Astrocyte of the cerebellum (primary cell): ENCODE measurements at places on chromosomes 7 and 10.
A peak's percentile ranks its signal among the peaks of the same experiment; 100 is the strongest.

DNA sequence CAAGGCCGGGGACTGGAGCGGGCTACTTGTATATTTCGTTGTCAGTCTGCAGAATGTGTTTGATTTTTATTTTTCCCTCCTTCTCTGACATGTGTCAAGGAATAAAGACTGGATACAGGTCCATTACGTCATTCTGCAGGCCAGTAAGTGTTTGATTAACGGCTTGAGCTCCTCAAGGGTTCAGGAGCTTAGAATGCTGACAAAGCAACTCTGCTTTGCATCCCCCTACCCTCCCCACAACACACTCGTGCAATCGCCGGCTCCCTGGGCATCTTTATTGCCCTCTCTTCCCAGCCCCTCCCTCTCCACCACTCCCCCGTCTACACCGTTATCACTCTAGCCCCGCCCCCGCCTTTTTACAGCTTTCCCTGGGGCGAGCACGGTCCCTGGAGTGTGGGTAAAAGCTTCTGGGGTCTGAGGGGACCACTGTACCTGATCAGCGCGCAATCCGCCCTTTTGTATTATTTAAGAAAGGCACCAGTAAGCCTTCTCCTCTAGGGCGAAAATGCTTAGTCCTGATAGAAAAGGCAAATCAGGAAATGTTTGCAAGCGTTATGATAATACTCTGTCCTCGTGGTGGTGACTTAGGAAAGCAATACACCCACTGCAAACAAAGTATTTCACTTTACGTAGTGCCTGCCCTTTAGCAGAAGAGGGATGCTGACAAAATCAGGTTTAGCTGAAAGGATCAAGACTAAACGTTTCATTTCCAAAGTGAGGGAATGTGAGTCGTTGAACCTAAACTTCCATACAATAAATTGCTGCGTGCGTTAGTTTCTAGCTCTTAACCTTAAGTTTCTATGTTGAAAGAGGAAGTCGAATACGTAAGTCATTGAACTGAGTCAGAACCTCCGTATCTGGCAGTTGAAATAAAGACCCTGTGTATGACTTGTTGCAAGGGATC, 1.4 kb upstream of the CREB5 start:
- DNase-seq, result peak; percentile 15

- DNase-seq, result peak; percentile 13
These were observed 287.2 kb downstream of the ETV1 start for GRCh38 chr7:13702251-13702650.

DNA sequence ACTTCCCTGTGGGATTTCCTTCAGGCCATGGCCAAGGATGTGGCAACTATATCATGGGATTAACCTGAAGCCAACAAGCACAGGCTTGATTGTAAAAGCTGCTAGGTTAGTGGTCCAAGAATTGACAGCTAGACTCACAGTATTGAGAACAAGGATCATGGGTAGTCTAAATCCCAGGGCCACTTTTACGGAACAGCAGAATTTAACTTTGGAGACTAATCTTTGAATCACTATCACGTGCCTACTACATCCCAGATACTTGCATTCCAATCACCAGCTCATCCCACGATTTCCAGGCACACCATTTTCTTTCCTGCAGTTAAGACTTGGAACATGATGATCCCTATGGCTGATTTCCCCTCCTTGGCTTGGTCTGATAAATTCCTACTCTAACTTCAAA, 65.6 kb upstream of the ADO start:
- no peak for DNase-seq

DNA sequence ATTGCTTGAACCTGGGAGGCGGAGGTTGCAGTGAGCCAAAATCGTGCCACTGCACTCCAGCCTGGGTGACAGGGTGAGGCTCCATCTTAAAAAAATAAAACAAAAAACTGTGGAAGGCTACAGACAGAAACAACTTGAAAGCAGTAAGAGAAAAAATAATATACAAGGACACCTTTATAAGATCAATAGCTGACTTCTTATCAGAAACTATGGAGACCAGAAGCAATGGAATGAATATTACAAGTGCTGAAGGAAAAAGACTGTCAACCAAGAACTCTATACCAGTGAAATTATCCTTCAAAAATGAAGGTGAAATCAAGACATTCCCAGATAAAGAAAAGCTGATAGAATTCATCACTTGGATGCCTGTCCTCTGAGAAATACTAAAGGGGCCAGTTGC, 49.0 kb downstream of the RBAK start:
- DNase-seq, result no peak

- no peak for DNase-seq
These were observed 17.6 kb downstream of the PODXL start for GRCh38 chr7:131538813-131539179.

DNA sequence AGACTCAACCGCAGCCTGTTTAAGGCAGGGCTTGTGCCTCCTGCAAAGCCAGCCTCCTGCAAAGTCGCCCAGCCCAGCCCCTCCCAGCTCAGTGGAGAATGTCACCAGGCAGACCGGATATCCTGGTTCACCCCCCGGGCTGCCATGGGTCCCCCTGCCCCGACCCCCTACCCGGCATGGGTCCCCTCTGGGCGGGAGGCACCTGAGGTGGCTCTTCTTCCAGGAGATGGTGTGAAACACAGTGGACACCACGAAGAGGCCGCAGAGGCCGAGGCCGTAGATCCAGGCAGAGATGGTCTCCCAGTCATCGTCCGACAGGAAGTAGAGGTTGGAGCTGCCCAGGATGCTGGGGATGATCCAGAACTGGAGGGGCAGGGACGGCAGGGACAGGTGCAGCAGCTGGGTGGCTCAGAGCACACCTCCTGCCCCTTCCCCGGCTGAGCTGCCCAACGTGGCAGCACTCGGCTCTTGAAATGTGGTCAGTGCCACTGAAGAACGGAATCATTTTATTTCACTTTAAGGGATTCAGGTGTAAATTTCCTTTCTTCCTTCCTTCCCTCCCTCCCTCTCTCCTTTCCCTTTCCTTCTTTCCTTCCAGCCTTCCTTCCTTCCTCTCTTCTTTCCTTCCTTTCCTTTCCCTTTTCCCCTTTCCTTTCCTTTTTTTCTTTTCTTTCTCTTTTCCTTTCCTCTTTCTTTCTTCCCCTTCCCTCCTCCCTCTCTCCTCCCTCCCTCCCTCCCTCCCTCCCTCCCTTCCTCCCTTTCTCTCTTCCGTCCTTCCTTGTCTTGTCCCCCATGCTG, 36.7 kb upstream of the RADIL start:
- no peak for DNase-seq

- DNase-seq, result peak; percentile 71
These were observed 63.7 kb downstream of the ZNRF2 start for GRCh38 chr7:30348083-30348560.

DNA sequence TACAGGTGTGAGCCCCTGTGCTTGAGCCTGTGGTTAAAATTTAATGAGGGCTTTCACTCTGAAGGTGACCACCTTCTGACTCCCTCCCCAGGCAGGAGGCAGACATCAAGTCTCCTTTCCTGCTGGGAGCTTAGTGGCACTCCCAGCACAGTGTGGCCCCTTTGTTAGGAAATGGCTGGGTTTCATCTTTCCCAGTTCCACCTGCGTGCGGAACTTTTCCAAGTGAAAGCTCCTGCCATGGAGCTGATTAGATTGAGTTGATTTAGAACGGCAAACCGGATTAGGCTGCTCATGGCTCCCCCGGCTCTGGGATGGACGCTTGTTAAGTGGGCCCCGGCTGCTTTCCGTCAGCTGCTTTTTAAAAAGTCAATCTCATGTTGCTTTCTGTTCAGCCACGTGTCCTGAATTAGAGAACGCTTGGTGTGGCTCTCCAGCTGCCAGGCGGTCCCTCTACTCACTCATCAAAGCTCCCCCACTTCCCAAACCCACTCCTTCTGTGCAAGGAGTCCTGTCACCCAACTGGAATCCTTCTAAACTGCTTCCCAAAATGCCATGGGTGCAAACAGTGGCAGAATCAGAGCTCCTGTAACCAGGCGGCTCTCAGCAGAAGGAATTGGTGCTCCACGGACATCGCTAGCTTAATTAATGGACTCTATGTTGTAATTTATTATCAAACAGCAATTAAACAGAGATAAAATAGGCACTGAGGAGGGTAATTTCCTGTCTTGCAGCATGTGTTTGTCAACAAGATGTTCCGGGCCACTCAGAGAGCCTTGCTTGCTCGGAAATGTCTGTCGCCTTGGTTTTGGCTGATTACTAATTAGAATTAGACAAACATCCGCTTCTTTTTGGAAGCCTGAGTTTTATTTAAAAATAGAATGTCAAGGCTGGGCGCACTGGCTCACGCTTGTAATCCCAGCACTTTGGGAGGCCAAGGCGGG, 551.2 kb downstream of the GALNT17 start:
- DNase-seq, result no peak
